Activated T-cell treated with anti-CD3 and anti-CD28 coated beads, Interleukin-2, amount 50 U/mL, for 72 hours (primary cell): ENCODE measurements at places on chromosomes 7 and 10. TPM values are rescaled to one million over a fixed set of nuclear protein-coding genes. Genes with fewer than 3 reads are reported as not detected.

DNA sequence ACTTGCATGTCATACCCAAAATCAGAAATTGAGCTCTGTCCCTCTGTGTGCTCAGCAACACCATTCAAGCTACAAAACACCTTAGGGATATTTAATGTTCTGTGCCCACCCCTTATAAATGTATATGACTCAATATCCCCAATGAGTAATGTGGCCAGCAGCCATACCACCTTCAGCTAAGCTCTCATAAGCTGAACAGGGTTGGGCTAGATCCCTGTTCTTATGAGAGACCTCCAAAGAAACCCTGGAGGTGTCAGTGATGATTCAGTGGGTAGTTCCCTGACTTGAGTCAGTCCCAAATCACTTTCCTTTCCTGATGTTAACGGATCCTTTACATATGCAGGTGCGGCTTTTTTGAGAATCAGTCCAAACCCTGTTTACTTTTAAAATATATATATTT, 253.8 kb downstream of the CREB5 start:
- DNase-seq, result no peak

STEAP1B gene
- total RNA-seq, result not detected

DNA sequence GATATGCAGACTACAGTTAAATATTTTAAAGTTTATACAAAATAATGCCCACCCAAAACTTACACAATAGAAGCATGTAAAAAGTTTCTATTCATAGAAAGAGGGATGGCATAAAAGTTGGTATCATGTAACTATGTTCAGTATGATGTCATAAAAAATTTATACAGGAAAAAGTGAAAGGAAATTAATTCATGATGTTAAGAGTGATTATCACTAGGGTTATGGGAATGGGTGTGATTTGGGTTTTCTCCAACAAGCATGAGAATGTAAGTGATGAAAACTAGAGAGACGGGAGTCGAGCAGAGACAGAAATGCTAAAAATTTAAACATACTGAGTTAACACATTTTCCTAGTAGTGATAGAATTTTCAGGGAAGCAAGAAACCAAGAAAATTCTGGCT, 52.7 kb downstream of the GDI2 start:
- no peak for DNase-seq

CALCR gene
- total RNA-seq, result not detected

- DNase-seq, result no peak
These were observed 34.4 kb upstream of the ARHGAP12 start for GRCh38 chr10:31962826-31963588.

DNA sequence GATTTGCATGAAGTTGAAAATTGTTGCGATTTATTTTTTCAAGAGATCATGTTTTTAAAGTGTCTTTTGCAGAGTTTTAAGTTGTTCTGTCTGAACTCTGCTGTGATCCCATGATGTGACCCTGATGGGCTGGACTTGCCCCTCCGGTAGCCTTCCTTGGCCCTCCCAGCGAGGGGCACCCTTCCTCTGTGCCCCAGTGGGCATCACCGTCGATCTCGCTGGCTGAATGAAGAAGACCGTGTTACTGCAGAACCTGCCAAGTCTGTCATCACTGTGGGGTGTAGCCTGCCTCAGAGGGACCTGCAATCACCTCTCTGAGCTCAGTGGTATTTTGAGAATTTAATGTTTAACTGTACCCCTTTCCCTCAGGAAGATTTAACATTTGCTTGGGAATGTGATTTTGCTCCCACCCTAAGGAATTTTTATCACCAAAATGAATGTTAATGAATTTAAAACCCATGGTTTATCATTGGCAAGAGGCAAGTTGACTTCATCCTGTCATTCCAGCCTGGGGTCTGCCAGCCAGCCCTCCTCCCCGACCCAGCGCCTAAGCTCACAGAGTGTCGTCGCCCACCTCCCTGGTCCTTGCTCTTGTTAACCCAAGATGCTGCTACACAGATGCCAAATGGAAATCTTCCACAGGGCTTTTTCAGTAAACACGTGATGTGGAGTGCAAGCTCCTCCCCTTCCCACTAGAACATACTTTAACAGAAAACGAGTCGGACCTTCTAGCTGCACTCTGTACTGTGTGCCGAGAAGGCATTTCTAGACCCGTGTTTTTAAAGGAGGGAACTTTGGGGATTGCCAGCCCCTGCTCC, 115.4 kb downstream of the NT5C2 start:
- DNase-seq, result no peak

- no peak for DNase-seq
These were observed 141.5 kb downstream of the CUBN start for GRCh38 chr10:16987976-16988610.

GRCh38 chr10:72276421-72277339, 3.0 kb downstream of the DDIT4 start:
- DNase-seq, result no peak

DNA sequence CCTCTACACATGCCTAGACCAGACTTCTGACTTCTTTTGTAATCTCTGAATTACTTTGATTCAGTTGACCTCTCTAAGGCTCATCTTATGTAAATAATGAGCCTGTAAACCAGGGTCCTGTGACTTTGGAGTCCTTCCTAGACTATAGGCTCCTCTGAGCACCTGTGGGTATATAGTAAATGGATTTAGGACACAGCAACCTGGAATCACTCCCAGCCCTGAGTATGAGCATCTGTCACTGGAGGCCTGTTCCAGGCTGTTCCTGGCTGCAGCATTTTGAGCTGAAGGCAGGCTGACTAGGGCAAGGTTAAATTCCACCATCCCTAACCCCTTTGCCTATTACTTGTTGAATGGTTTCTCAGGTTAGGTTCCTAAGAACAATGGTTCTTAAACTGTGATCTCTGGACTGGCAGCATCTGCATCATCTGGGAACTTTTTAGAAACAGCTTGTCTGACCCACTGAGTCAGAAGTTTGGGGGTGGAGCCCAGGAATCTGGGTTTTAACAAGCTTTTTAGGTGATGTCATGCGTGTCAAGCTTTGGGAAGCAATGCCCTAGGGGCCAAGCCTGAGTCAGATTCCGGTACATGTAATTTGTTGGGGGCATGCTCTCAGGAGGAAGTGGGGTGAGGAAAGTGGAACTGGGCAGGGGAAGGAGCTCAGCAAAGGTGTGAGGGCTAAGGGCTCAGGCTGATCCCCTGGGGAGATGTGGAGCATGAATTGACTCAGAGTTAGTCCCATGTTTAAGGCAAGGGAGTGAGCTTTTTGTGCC, 28.2 kb downstream of the MINDY4 start:
- DNase-seq, result no peak

- DNase-seq, result no peak
These were observed 261.4 kb downstream of the SNX13 start for GRCh38 chr7:17678896-17679295.

CCM2 gene
- total RNA-seq, result 109 TPM

GOLGA7B gene
- 0.55 TPM for total RNA-seq

PHYH gene
- 12.8 TPM for total RNA-seq

- DNase-seq, result no peak
These were observed 19.9 kb upstream of the SP4 start for GRCh38 chr7:21407796-21408480.

GRCh38 chr7:24026351-24026750, 257.6 kb upstream of the NPY start:
- DNase-seq, result no peak

GRCh38 chr7:141497391-141497790, 53.8 kb upstream of the AGK start:
- no peak for DNase-seq

GRCh38 chr10:62916141-62916603, 100.0 kb upstream of the EGR2 start:
- DNase-seq, result no peak

GRCh38 chr10:108597031-108597430, 1326.3 kb downstream of the XPNPEP1 start:
- DNase-seq, result no peak

PLCE1 gene
- 0.12 TPM for total RNA-seq

GRCh38 chr7:47381134-47381495, 200.8 kb downstream of the TNS3 start:
- no peak for DNase-seq

GHRHR gene
- not detected for total RNA-seq

GJC3 gene
- total RNA-seq, result 1.7 TPM

CPED1 gene
- not detected for total RNA-seq

- DNase-seq, result no peak
These were observed 55.6 kb upstream of the PNLIP start for GRCh38 chr10:116490028-116490662.

DNA sequence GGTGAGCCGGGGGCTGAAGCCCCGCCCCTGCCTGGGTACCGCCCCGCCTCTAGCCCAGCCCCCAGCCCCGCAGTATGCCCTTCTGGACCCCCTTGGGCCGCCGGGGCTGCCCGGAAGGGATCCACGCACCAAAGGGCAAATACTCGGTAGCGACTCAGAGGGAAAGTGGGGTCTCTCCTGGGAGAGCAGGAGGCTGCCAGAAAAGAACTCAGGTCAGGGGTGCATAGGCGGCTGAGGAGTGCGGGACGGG, 796 bp downstream of the FBXL15 start:
- DNase-seq, result no peak

- DNase-seq, result no peak
These were observed 683.2 kb downstream of the LRMDA start for GRCh38 chr10:76114581-76115001.

PON1 gene
- total RNA-seq, result 0.65 TPM

- DNase-seq, result no peak
These were observed 73.8 kb downstream of the OAT start for GRCh38 chr10:124344931-124345330.

- DNase-seq, result peak; percentile 33
These were observed 732 bp downstream of the FAM53B start for GRCh38 chr10:124743191-124744101.

MPP7 gene
- total RNA-seq, result 28.1 TPM

DNA sequence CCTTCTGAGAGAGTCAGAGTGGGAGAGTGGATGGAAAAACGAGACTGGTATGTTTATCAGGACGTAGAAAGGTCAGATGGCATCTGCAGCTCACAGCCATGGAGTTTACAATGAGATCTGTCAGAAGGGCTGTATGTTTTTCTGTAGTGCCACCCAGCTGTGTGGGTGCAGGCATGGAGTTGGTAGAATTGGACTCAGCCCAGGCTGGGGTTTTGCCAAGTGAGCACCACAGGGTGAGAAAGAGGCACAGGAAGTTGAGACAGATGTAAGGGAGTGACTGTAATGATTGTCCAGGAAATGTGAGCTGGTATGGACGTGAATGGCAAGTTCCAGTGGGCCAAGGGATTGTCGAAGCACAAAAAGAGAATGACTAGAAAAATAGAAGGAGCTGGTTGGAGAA, 9.1 kb upstream of the ZYX start:
- DNase-seq, result peak; percentile 72

DNA sequence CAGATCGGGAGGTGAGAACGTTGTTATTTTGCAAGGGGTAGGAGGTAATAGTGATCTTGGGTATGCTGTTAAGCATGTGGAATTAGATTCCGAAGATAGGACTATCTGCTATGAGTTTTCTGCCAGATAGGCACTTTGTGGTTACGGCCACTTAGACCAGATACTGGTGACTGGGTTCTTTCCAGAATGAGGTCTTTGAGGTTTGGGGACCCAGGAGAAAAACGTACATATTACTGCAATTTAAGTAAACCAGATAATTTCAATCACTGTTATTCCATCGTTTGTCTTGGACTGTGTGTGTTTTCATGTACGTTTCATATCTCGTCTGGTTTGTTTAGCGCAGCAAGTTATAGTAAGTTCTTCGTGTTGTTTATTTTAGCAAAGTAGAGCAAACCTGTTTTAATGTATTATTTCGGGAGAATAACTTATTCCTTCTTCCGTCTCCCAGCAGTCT, 312 bp downstream of the ARL4A start:
- DNase-seq, result no peak

DNA sequence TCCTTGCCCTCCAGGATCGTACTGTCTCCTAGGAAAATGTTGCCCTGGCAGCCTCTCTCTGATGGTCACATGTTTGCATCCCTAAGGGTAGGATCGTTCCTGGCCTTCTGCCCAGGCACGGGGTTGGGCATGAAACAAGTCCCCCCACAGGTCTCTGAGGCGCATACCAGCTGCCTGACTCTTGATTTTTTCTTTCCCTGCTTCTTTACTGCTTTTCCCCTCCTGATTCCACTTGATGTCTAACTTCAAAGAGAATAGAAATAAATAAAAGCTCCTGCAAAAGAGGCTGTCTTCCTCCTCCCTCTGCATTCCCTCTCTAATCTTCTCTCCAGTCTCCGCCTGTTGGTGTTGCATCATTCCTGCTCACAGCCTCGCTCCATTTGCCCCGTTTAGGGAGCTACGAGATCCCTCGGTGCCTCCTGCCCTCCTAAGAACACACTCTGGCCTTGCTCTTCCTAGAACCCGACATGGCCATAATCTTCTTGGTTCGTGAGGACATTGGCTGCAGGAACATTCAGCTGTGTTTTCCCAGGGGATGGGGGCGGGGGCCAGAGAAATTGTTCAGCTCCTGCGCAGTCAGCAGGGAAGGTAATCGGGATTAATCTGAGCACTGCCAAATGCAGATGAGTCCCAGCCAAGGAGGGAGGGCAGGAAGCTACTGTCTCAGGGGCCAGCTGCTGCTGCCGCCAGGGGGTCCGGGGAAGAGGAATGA, 26.0 kb downstream of the LEP start:
- no peak for DNase-seq

JAZF1 gene
- total RNA-seq, result 7.9 TPM

EZH2 gene
- total RNA-seq, result 95.9 TPM

HOXA9 gene
- not detected for total RNA-seq

KCND2 gene
- not detected for total RNA-seq
